ENCODE measurements at places on chromosomes 12 and 14. TPM values are rescaled to one million over a fixed set of nuclear protein-coding genes. Genes with fewer than 3 reads are reported as not detected.

DNA sequence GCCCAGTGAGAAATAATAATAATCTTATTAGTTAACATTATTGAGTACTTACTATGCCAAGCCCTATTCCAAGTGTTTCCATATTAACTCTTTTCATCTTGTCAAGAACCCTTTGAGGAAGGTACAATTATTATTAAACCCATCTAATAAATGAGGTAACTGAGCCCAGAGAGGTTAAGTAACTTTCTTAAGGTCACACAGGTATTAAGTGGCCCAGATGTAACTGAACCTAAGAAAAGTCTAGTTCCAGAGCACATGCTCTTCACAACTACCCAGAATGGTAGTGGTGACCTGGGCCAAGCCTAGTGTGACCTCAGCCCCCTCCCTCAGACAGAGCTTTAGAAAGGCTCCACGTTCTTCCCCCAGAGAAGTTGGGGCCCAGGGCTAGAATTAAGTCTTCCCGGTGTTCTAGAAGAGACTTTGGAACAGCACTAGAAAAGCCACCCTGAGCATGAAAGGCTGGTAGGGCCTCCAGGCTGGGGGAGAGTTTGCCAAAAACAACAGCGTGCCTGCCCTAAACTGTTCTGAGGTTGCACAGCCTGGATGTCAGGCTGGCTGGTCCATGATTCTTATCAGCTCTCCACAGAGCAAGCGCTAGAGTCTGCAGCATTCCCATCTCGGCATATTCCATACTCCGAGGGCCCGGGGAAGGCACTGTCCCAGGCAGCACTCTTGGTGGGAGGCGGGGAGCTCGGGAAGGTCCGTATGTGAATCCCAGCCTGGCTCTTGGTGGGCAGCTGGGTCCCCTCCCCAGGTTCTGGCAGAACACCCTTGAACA lies 41.3 kb upstream of the CTDSP2 start:
- no peak overlapping the region for H3K27ac ChIP-seq
- no peaks in the 10 kb centered on the region for H3K27me3 ChIP-seq
- no peak for DNase-seq

SDR9C7 gene
- polyA plus RNA-seq = not detected

DNA sequence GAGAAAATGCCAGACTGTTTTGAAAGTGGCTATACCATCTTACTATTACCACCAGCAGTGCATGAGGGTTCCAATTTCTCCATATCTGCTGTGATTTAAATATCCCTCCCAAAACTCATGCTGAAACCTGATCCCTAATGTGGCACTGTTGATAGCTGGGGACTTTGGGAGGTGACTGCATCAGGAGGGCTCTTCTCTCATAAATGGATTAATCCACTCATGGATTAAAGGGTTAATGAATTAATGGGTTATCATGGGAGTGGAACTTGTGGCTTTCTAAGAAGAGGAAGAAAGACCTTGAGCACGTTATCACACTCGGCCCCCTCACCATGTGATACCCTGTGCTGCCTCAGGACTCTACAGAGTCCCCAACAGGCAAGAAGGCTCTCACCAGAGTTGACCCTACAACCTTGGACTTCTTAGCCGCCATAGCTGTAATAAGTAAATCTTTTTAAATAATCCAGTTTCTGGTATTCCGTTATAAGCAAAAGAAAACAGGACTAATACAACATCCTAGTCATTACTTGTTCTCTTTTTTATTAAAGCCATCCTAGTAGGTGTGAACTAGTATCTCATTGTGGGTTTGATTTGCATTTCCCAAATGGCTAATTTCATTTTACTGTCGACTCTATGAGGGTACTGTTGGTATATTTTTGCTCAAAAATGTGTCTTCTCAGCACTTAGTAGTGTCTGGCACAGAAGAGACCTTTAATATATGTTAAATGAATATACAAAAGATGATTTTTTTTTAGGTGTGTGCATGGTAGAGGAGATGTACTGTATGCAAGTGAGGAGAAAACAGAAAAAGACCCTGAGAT lies 14.3 kb downstream of the PPP1R12A start:
- H3K36me3 ChIP-seq = no peaks in the 10 kb centered on the region
- H3K4me1 ChIP-seq = no peaks in the 10 kb centered on the region
- no peak for DNase-seq
- H3K27ac ChIP-seq = no peak overlapping the region

DNA sequence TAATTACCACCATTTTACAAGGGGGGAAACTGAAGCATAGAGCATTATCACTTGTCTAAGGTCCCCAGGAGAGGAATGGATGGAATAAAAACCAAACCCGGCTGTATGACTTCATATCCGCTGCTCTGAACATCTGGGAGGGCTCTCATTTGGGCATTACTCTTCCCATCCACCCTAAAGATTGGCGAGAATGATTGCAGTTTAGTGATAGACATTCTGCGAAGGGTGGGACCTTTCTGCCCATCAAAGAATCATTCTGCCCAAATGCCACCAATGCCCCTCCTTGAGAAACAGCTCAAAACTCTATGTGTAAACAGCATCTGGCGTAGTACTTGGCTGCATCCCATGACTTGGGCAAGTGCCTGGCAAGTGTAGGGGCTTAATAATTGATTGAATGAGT lies 11.6 kb downstream of the CHST11 start:
- no peaks in the 10 kb centered on the region for H3K27me3 ChIP-seq
- no peaks in the 10 kb centered on the region for H3K4me1 ChIP-seq
- no peak overlapping the region for H3K4me3 ChIP-seq

DNA sequence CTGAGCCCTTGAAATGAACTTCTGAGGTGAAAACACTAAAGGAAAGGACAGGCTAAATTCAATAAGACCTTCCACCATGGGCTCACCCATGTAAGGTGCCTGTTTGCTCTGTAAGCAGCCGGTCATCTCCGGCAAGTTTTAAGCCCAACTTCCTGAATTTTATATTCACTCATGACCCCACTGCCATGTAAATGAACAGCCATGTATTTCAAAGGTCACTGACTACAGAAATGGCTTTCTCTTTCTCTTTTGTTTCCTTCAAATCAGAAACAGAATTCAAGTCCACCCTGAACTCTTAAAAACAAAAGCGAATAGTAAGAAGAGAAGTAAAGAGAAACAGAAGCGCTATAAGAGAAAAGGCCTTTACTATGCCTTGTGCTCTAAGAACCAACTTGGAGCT lies 61.7 kb upstream of the OVCH1 start:
- no peaks in the 10 kb centered on the region for H3K4me1 ChIP-seq
- H3K27me3 ChIP-seq = no peaks in the 10 kb centered on the region
- H3K4me3 ChIP-seq = no peak overlapping the region

- H3K27ac ChIP-seq = no peak overlapping the region
- no peak for DNase-seq
- no peaks in the 10 kb centered on the region for H3K4me1 ChIP-seq
These were observed 110.6 kb upstream of the TMEM132D start for GRCh38 chr12:130014485-130014807.

DNA sequence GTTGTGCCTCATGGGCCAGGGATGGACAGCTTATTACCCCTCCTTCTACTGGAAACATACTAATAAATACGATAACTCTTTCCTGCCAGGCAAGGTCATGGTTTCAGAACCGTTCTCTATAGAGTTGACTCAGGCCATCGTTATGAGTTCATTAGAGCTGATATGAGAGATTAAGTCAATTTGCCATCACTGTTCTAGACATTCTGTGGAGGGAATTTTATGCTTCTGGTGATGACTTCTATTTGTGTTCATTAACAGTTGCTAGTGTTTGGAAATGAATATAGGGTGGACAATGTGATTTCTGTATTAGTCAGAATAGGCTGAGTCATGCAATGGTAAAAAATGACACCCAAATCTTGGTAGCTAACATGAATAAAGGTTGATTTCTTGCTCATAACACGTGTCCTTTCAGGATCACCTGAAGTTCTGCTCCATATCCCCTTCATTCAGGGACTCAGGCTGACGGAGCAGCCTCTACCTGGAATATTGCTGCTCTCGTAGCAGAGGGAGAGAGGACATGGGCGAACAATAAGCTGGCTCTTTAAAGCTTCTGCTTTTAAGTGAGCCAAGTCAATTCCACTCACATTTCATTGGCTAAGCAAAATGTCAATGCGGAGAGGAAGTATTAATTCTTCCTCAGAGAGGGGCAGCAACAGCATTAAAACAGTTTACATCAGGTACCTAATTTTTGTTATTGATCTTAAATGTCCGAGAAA lies 18.5 kb upstream of the TBPL2 start:
- no peak overlapping the region for H3K27ac ChIP-seq
- no peaks in the 10 kb centered on the region for H3K36me3 ChIP-seq
- H3K27me3 ChIP-seq = no peaks in the 10 kb centered on the region
- no peak for DNase-seq
- H3K4me3 ChIP-seq = no peak overlapping the region
- peaks cover 10% of the 10 kb centered on the region for H3K4me1 ChIP-seq

CISTR gene
- polyA plus RNA-seq = not detected
